ENCODE measurements at places on chromosomes 6 and 20. TPM values are rescaled to one million over a fixed set of nuclear protein-coding genes. Genes with fewer than 3 reads are reported as not detected.

- peak; percentile 16 for DNase-seq
Measured at GRCh38 chr20:47455133-47456040, 46.3 kb upstream of the NCOA3 start.

CD93 gene
- polyA plus RNA-seq, result 179 TPM

DNA sequence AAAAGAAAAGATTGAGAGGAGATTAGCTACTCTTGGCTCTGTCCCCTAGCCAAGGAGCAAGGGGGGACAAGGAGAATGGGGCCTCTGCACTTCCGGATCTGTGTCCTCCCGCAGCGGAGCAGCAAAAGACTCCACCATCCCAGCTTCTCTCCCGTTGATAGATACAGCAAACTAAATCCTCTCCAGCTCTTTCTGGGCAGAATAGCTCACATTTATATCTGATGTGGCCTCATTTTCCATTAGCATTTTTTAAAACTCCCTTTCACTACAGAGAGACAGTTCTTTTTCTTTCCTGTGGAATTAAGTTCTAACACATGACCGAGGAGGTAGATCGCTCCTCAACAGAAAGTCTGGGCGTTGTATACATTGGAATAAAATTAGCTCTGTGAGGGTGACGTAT lies 260.9 kb upstream of the SOX4 start:
- DNase-seq, result no peak

ISM1 gene
- polyA plus RNA-seq, result 23.3 TPM

BPIFB1 gene
- polyA plus RNA-seq, result not detected

- no peak for DNase-seq
Measured at GRCh38 chr6:127891731-127892326, 9.0 kb downstream of the THEMIS start.

BTN3A1 gene
- polyA plus RNA-seq, result 73.7 TPM
